HuH-7 (cell line): ENCODE measurements at places on chromosomes 1 and 21.

DNA sequence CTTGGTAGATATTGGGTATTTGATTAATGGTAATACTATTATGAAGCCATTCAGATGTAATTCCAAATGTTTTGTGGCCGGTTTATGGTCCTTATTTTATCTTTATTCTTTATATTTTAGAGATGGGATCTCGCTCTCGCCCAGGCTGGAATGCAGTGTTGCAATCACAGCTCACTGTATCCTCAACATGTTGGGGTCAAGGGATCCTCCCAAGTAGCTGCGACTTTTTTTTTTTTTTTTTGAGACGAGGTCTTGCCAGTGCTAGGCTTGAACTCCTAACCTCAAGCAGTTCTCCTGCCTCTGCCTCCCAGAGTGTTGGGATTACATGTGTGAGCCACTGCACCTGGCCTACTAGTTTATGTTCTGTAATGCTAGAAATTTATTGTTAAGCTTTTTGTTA is 4.7 kb downstream of the DDI2 start:
- no peak for DNase-seq

DNA sequence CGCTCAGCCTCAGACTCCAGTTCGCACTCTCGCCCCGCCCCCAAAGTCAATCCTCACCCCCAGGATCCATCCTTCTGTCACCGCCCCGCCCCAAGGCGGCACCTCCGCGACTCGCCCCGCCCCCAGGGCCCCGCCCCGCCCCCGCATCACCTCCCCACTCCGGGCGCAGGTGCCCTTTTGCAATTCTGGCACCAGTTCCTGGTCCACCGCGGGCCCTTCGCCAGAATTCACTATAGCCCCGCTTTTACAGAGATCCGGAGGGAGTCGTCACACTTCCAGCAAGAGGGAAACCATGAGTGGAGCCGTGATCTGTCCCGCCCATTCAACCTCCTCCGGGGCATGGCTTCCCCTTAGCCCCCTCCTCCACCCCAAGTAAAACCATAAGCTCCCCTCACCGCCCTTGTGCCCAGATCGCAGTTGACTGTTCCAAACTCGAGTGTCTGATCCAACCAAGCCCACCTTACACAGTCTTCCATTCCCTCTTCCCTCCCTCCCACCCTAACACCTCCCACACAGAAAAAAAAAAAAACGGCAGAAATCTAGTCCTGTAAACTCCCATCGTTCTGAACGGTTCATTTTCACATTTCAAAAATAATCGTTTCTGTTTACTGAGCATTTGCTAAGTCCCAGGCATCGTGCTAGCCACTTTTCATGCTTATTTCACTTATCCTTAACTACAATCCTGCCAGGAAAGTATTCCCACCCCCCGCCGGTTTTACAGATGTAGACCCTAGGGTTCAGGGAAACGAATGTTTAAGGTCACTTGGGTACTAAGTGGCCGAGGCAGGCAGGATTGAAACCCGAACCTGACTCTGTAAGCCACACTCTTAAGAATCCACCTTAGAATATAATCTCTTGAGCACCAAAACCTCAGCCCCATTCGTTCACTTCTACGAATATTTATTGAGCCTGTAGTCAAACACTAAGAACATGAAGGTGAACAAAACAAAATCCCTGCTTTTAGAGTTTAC is 1.3 kb upstream of the DNAJC16 start:
- peak; percentile 92 for DNase-seq

- no peak for DNase-seq
Observed at GRCh38 chr1:202238914-202239313, 45.3 kb downstream of the LGR6 start.

DNA sequence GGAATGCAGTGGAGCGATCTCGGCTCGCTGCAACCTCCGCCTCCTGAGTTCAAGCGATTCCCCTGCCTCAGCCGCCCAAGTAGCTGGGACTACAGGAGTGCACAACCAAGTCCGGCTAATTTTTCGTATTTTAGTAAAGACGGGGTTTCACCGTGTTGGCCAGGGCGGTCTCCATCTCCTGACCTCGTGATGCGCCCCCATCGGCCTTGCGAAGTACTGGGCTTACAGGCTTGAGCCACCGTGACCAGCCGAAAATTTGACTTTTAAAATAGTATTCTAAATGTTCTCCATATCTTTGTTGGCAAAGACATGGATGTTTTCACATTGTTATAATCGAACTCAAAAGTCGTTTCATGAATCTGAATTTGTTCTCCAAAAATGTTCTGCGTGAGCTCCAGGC is 36.7 kb upstream of the SMYD2 start:
- no peak for DNase-seq

DNA sequence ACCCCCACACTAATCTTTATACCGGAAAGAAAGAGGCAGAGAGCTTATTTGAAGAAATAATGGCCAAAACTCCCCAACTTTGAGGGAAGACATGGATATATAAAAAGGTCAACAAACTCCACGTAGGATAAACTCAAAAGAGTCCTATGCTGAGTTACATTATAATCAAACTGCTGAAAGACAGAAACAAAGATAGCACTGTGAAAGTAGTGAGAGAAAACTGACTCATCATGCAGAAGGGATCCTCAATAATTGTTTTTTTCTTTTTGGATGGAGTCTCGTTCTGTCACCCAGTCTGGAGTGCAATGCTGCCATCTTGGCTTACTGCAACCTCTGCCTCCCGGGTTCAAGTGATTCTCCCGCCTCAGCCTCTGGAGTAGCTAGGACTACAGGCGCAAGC is 48.5 kb upstream of the TTC39A start:
- no peak for DNase-seq

GRCh38 chr1:184350573-184350972 is 36.3 kb upstream of the C1orf21 start:
- no peak for DNase-seq

GRCh38 chr1:90716552-90717355 is at the start of gene BARHL2:
Gene BARHL2 (minus strand): TSS chr1:90717302. CDS start chr1:90717195, 107 bp downstream.
- peak; percentile 53 for DNase-seq

DNA sequence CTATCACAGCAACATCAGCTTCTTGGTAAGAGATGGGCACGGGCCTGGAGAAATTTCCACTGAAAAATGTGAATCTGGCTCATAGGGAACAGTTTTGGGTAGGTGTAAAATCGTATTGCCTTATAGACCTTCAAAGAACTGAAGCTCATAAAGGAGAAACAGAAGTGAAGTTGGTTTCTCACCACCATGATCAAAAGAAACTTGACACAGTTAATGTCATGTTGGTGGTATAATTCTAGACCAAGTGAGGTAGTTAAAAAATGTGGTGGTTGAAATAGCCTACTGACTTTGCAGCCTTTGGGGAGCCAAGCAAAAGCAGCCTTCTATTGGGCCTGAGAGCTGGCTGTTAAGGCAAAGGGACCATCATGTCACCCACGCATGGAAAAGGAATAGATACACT is 8.9 kb downstream of the CD1D start:
- DNase-seq: no peak

DNA sequence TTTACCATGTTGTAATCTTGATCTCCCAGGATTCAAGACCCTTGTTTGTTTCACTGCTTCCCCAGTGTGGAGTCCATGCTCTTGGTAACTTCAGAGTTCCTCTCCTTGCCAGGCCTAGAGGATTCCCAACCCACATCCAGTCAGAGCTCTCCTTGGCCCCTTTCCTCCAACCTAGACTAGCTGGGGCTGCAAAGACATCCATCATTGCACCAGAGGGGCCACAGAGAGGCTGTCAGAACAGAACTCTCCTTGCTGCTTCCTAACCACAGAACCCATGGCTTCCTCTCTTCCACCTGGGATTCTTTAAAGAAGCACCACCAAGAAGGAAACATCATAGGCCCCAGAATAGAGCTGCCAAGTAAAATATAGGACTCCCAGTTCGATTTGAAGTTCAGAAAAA is 81.0 kb downstream of the HMGB4 start:
- no peak for DNase-seq

DNA sequence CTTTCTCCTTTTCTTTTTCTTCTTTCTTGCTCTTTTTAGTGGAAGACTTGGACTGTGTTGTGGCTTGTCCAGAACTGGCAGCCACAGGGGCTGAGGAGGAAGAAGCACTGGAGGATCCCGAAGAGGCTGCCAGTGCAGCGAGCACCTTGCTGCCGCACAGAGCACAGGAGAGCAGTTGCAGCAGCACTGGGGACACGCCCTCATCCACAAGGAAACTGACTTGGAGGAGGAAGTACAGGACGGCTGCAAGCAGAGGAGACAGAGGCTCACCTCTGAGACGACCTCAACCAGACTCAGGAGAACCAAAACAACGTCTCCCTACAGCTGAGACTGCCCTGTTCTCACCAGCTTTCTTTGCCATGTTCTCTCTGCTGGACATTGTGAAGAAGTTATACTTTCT is 88.9 kb downstream of the UBR4 start:
- DNase-seq: no peak

DNA sequence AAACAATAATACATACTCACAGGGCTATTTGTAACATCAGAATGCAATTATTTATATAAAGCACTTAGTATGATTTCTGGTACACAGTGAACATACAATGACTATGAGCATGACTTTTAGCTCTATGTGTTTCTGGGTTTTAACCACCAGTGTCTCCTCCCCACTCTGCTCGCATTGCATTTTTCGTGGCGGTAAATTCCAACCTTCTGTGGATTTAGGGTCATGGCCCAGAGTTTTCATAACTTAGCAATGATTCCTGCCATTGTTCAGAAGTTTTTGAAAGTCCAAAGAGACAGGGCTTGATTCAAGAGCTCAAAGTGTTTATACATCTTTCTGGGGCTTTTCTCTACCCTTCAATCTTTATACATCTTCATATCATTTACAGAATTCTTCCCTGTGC is 191.3 kb downstream of the BACH1 start:
- no peak for DNase-seq

- peak; percentile 38 for DNase-seq
Observed at GRCh38 chr1:212700892-212701819, 1.5 kb upstream of the BATF3 start.

DNA sequence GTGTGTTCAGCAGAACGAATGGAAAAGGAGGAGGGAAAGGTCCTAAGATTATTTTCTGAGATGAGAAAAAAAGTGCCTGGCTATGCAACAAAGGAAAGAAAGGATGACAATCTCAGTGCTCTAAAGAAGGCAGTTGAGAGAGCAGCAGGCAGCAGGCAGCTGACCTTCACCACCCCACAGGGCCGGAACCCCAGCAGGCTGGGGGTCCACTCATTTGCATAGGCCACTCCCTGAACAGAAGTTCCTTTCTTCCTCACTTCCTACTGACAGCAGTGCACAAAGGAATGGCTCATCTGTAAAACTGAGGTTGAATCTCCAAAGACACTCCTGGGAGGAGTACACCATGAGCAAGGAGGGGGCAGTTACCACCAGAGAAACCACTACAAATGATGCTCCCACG is 41.4 kb upstream of the TNR start:
- DNase-seq: no peak

DNA sequence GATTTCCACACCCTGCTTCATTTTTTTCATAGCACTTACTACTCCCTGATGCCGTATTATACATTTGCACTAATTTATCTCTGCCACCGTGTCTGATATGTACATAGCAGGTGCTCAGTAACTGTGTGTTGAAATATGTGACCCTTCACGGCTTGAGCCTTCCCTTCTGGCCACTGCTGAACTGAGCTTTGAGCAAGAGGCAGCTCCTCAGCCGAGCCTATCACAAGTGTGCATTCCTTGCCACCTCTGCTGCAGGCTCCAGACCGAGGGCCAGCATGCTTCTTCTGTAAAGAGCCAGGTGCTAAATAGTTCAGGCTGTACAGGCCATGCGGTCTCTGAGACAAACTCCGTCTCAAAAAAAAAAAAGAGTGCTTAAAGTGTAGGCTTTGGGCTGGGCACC is 22.6 kb downstream of the PLEKHM2 start:
- no peak for DNase-seq

GRCh38 chr1:25033828-25034705 is 104.0 kb upstream of the RUNX3 start:
- no peak for DNase-seq

GRCh38 chr1:11931845-11932244 is 2.7 kb upstream of the PLOD1 start:
- no peak for DNase-seq

DNA sequence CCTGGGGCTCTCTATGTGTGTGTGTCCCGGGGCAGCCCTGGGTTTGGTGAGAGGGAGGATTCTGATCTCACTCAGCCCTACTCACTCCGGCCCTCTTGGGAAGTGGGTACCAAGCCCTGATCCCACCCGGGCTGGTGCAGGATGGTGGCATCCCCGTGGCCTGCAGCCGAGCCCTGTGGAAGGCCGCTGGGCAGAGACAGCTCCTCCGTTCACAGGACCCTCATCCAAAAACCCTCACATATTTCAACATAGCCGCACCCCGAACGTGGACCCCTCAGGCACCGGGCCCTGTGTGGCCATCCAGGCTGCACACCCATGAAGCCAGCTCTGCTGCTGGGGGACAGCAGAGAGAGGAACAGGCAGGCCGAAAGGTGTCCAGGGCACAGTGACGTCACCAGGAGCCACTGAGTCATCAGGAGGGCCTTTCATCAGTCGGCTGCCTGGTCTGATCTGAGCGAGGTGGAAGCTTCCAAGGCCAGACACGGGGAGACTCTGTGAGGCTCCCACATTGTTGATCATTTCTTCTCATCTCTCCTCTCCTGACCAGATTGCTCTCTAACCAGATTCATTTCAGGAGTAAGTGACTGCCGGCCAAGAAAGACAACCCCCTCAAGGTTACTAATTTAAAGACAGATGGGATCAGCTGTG is 16.2 kb upstream of the GPR157 start:
- DNase-seq: no peak

- DNase-seq: no peak
Observed at GRCh38 chr1:77620273-77620672, 62.2 kb downstream of the ZZZ3 start.

GRCh38 chr1:85115933-85116332 is 67.6 kb upstream of the MCOLN3 start:
- DNase-seq: no peak

DNA sequence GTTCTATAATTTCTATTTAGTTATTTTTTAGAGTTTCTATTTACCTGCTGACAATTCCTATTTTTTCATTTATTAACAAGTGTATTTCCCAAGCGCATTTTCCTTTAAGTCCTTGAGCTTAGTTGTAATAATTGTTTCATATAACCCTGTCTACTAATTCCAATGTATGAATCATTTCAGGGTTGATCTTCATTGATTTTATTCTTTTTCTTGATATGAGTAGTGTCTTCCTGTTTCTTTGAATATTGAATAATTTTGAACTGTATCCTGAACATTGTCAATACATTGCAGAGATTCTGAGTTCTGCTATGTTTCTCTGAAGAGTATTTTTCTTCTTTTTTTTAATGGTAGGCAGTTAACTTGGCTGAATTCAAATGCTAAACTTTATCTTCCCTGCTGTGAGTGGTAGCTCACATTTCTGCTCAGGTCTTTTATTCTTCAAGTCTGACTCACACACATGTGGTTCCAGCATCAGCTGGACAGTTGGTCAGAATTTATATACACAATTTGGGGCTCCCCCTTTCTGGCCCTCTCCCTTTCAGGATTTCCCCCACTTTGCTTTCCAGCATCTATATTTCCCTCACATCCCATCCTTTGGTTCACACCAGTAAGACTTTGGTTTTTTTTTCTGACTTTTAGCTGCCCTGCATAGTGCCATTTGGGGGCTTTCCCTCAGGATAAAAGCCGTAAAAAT is 54.4 kb upstream of the WDR26 start:
- DNase-seq: no peak

DNA sequence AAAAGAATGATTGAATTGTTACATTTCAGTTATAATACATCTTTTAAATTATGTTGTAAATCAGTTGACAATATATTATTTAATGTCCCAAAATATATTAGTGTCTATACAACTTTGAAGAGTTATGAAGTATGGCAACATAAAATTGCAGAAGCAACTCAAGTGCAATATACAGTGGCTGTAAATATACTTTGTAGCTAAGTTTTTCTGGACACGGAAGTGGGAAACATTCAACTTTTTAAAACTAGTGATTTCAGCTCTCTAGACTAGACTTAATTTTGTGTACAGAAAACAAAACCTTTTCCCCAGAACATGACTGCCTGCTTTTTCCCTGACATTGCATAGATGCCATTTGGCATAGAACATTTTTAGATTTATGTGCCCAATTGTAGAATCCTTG is 29.5 kb upstream of the ABCG1 start:
- DNase-seq: no peak
